ENCODE measurements at places on chromosomes 3 and 15.

DNA sequence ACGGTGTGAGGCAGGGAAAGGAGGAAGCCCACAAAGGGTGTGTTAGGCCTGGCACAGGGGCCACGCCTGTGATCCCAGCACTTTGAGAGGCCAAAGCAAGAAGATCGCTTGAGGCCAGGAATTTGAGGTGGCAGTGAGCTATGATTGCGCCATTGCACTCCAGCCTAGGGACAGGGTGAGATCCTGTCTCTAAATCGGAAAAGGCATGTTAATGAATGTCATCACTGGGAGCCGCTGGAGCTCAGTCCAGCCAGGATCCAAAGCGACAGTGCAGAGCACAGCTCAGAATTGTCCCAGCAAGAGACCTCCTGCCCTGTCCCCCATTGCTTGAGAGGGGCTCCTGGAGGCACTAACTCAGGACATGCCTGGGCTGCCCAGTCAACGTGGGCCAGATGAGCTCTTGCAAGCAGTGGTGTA, 15.0 kb upstream of the FBLN2 start:
- no peak for DNase-seq

DNA sequence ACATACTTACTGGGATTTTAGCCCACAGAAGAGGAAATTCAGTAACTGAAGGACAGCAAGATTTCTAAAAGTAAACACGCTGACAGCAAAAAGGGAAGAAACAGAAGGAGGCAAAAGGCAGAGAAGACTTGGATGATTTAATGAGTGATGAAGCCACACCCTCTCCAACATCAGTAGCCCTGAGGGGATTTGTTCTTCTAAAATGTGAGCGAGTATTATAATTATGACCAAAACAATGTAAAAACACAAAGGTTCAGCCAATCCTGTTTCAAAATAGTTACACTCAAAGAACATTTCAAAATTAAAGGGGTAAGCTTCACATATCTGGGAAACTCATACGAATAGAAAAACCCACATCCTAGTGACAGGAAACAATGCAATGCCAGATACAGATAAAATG, 25.0 kb downstream of the MCCC1 start:
- no peak for DNase-seq

DNA sequence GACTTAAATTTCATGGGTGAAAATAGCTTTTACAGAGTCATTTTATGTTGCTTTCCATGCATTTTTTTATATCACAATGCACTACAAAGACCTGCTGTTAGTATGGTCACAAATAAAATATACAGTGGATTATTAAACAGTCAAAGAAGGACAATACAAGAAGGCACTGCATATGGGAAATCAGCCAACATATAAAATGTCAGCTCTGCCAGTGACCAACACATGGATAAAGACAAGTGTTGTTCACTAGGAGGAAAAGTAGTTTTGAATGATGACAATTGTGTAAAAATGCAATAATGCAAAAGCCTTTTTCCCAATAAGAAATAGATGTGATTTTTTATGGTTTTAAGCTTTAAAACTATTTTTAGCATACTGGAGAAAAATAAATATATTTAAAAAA, 425.3 kb upstream of the CBLB start:
- DNase-seq: no peak

DNA sequence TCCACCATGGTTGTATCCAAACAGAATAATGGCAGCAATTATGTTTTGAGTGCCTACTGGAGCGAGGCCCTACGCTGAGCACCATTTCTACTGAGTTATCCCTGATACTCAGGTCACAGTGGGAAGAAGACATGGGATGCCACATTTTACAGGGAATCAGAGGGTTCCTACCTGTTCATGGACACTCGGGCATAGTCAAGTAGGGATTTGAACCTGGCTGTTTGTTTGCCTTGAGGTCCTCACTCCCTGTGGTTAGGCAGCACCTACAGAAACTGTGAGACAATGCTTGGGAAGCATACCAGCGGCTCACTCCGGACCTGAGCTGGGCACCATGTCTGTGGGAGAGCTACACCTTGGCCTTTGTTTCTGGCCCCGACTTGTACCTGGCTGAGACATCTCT, 390.4 kb downstream of the LRTM1 start:
- no peak for DNase-seq

DNA sequence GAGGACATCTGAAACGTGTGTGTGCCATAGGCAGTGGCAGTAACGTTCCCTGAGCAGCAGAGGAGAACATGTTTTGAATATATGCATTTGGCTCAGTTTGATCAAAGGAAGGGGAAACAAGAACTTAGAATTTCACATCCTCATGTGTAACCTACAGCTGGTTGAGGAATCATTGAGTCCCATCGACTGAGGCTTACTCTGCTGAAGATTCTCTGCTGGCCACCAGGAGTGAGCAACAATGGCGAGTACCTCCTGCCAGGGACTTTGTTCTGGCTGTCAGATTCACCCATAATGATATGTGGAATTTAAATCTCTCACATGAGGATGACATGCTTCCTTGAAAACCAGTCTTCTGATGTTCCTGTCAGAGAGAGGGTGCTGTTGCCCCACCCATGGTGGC, 21.3 kb downstream of the GORASP1 start:
- DNase-seq: no peak

GRCh38 chr3:17423786-17424536, 318.5 kb downstream of the TBC1D5 start:
- DNase-seq: peak; percentile 20

DNA sequence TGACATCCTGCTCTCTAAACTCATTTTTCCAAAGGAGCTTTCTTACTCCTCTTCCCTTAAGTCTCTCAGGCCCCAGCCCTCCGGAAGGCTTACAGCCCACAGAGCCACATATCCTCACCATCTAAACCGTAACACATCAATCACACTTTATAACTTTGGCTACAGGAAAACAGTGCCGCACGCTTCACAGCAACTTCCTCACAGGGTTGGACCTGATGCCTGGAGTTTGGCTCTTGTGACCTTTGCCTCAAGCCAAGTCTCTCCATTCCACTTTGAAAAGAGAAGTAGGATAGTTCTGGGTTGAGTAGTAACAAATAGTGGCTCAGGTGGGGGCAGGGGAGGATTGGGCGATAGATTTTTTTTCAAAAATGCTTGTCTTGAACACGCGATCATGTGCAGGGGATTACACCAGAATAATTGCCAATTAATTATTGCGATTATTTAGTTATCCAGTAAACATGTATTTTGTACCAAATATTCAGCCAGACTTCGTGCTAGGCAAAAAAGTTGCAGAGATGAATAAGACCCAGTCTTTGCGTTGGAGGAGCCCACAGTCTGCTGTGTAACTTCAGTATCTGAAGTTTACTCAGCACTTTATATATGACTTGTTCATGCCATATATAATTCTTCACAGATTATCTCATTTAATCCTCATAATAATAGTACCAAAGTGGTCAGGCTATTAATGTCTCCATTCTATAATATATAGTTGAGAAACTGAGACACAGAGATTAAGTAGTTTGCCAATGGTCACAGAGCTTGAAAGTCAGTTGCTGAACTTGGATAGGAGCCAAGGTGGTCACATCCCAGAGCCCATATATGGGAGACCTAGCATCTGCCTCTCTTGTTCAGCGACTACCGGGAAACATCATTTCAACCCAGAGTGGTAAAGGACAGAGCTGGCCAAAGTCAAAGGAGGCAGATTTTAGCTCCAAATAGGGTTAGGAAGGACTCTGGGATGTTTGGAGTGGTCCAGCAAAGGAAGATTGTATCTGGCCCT, 2.4 kb upstream of the ETV5 start:
- no peak for DNase-seq

GRCh38 chr3:196695849-196696226, 16.2 kb downstream of the CEP19 start:
- no peak for DNase-seq

DNA sequence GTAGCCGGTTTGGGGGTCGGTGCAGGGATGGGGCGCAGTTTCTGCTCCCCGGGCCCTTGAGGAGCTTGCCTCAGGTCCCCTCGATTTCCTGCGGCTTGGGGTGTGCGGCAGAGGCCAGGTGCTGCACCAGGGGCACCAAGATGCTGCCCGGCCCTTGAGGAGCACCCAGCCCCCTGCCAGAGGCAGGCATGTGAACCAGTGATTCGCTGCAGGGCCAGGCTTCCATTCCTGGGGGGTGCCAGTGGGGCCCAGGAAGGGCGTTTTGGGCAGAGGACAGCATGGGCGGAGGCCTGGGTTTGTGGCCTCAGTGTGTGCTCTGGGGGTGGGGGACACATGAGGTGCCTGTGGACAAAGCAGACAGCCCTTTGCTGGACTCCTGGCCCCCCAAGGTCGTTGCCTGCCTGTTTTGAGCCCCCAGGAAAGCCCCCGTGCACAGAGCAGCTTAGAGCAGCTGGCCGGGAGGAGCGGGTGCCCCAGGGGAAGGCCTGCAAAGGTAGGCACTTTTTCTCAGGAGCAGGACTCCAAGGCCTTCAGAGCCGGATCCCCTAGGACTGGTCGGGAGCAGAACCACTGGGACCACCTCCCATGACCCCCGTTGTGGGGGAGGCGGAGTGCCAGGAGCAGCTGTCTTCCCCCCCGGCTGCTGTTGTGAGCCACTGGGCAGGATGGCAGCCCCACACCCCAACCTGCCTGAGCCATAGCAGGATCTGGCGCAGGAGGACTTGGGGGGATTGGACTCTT, 1.6 kb downstream of the PLXNA1 start:
- DNase-seq: no peak

GRCh38 chr15:52331490-52332240, 36.1 kb upstream of the MYO5C start:
- no peak for DNase-seq

GRCh38 chr15:97678656-97679055, 281.8 kb upstream of the ARRDC4 start:
- no peak for DNase-seq

- DNase-seq: no peak
Measured at GRCh38 chr15:81315452-81316175, 8.3 kb downstream of the STARD5 start.

GRCh38 chr15:36841193-36841592, 259.2 kb downstream of the MEIS2 start:
- no peak for DNase-seq

DNA sequence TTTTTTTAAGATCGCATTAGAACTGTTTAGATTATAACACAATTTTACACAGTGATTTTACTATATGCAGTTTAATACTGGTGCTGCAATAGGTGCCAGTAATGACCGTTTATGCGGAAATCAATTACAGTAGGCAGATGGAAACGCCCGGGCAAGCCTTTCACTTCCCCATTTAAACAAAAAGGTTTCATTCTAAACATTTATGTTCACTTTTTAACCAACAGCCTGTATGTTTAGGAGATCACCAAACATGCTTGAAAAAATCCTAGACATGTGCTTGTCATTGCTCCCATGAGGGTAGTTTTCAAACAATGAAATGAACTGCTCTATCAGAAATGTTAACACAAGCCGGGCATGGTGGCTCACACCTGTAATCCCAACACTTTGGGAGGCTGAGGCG, 2.7 kb downstream of the BNIP2 start:
- DNase-seq: no peak

DNA sequence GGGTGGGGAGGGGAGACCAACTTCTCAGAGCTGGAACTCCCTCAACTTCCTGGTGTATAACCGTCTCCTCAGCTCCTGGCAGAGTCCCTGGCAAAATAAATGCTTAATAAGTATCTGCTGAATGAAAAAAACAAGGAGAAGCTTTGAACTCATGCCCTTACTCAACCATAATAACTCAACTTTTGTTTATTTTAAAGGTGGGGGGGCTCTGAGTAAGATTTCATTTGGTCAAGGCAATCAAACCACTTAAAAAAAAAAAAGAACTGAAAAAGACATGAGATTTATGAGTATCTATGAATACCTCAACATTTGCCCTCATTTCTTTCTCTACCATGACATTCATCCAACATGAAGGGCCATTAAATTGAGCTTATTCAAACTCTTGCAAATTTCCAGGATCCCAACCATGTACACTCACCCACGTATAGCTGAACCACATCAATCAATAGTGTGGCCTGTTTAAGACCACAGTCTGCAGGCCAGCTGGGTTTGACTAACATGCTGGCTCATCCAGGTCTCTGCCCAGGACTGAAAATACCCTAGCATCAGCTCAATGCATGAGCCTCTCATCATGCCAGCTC, 157.9 kb downstream of the FOXP1 start:
- DNase-seq: no peak

DNA sequence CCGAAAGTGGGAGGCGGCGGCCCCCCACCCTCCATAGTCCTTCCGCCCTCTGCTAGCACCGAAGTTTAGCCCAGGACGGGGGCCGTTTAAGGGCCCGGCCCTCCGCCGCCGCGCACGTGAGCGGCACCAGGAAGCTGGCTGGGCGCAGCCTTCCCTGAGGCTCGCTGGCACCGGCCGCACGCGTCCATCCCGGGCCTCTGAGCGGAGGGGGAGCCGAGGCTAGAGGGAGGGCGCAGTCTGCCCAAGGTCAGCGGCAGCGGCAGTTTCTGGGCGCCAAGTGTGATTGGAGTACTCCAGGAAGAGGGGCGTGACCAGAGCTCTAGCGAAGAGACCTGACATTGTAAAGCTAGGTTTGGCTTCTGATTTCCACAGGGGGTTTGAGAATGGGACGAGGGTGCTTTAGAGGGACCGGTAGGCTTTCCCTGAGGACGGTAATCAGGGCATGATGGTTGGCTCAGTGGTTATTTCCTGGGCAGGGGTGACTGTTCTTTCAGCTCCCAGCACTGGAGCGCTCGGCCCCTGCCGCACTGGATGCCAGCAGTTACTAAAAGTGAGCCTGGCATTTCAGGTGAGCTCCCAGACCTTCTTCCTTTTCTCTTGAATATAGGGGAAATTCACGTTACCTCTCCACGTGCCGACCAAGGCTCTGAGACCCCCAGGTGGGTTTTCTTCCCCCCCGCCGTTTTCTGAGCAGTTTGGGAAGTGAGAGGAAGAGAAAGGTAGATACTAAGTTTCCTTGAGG, 853 bp downstream of the TEX264 start:
- DNase-seq: peak; percentile 75

GRCh38 chr15:88982304-88982945, 69.2 kb upstream of the MFGE8 start:
- DNase-seq: peak; percentile 77

DNA sequence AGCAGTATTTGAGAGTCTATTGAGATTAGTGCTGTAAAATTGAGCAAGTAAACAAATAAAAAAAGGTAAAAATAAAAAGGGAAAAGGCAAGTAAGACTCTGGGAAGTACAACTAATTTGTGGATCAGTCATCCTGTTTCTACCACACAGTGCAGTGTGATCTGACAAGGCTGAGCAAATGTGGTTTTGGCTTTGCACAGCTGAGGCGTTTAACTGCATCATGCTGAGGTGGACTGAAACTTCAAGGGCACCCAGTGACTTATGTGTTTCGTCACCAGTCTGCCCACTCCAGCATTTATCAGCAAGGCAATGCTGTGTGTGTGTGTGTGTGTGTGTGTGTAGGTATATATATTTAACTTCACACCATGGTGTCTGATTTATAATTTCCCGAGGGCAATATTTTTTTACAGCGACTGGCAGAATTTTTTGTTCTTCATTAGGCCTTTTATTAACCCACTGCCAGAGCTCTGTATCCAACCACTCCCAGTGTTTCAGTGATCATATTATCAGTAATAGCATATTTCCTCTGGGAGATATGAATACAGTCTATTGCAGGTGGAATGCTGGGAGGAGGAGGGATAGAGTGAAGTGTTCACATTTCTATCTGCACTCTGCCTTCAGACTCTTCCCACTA, 131.5 kb upstream of the SATB1 start:
- DNase-seq: no peak

- no peak for DNase-seq
Measured at GRCh38 chr3:77690284-77690845, 650.5 kb downstream of the ROBO2 start.

GRCh38 chr15:56984681-56985481, 66.4 kb downstream of the TCF12 start:
- no peak for DNase-seq
